HAP-1 (cell line): ENCODE measurements at places on chromosomes 2 and 18.

GRCh38 chr2:195514365-195514764, 142.7 kb upstream of the SLC39A10 start:
- no peak for DNase-seq

DNA sequence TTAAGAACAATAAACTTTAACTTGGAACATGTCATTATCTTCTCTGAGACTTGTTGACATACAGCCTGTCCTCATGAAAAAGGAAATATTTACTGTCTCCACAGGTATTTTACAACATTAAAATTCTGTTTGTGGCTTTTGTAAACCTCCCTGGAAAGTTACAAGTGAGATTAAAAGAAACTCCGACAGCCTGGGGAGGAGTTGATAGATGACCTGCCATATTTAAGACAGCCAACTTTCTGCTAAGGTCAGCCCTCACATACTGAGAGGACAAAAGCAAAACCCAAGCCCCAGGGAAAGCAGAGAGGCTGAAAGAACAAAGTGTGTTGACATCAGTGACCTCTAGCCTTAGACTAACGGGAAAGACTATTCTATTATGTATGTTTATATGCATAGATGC, 350.2 kb downstream of the RIT2 start:
- peak; percentile 33 for DNase-seq

- no peak for DNase-seq
Observed at GRCh38 chr2:234313558-234313957, 183.3 kb downstream of the ARL4C start.

GRCh38 chr2:118852605-118853128, 5.2 kb upstream of the EN1 start:
- no peak for DNase-seq

- no peak for DNase-seq
Observed at GRCh38 chr2:98899041-98899702, 36.9 kb downstream of the CRACDL start.

GRCh38 chr2:85244828-85245227, 83.0 kb downstream of the TGOLN2 start:
- no peak for DNase-seq

DNA sequence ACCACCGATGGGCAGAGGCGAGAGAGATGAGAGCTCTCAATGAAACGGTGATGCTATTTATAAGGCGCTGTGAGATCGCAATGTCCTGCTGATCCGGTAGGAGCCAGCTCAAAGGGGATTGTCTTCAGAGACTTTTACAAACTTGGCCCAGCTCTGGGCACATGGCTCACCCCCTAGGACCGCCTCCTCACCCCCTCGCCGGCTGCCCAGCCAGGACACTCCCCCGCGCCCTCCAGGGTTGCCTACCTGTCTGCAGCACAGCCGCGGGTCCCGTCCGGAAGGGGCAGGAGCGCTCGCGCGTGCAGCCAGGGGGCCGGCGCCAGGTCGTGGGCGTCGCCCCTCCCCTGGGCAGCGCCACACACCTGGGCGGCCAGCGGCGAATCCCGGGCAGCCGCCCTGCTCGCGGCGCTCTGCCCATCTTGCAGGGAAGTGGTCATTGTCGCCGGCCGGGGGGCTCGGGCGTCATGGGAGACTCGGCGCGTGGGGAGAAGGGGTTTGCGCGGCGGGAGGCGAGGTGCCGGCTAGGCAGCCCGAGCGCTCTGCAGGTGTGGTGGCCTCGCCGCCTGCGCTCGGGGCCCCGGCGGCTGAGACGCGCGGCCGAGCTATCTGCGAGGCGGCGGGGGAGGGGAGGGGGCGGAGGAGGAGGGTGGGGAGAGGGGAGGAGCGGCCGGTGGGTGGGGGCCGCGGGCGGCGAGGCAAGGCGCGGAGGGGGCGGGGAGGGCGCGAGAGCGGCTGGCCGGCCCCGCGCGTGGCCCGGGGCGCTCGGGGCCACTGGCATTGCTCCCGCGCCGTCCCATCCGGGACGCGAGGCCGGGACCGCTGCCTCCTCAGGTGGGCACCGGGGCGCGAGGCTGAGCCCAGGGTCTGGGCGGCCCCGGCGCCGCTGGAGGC, at the start of gene GRB14:
TSS of gene GRB14 (minus strand) at position 610 of the 891 bp plus-strand sequence. CDS start at position 437, 173 bp downstream.
- DNase-seq = peak; percentile 78

DNA sequence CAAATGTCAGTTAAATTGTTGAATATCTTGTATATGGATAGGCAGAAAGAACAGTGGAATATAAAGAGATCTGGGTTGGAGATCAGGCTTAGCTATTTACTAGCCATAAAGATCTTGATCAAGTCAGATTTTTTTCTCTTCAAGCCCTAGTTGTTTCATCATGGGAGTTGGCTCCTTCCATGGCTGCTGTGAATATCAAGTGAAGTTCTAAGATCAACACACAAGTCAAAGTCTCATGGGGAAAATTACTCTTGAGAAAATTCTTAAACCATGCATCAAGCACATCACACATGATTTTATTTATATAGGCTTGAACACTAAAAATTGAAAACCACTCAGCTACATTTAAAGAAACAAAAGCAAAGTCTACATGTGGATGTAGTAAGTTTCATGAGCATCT, 79.8 kb downstream of the C1D start:
- no peak for DNase-seq

DNA sequence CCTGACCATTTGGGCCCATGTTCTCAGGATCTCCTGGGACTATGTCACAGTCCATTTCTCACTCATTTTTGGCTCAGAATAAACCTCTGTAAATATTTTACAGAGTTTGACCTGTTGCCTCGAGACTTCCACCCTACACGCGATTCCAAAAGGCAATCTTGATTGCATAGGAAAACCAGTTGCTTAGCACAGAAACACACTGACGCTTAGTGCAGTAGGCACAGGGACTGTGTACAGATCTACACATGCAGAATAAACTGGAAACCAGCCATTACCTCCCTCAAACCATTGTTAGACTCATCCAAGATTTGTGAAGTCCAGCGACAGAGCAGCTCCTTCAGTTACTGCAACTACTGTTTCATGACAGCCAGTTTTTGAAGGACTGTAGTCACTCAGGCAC, 73.0 kb downstream of the NCKAP5 start:
- DNase-seq = no peak
